Fibroblast of skin of left biceps (primary cell): ENCODE measurements at places on chromosomes 4 and X.

GRCh38 chrX:96314985-96315384, 369.7 kb upstream of the DIAPH2 start:
- no peak for DNase-seq

DNA sequence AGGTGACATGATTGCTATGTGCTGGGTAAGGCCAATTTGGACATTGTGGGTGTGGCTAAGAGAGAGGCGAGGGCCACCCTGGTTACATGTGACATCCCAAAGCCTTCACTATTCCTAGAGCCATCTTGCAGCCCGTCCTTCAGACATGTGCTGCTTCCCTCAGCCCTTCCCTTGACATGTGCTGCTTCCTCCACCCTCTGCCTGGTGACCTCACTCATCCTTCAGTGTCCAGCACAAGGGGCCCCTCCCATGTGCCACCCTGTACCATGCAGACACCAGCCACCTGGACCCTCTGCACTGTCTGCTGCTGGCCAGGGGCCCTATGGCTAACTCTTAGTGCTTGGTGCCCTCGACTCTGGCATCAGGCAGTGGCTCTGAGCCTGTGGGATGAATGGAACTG, 27.4 kb downstream of the ADRA2C start:
- DNase-seq: no peak

GRCh38 chr4:154441982-154442381, 49.6 kb downstream of the DCHS2 start:
- DNase-seq: no peak

- DNase-seq: no peak
Observed at GRCh38 chr4:14679906-14680305, 322.4 kb upstream of the CPEB2 start.

GRCh38 chrX:7127056-7127455, 20.5 kb upstream of the STS start:
- DNase-seq: no peak

DNA sequence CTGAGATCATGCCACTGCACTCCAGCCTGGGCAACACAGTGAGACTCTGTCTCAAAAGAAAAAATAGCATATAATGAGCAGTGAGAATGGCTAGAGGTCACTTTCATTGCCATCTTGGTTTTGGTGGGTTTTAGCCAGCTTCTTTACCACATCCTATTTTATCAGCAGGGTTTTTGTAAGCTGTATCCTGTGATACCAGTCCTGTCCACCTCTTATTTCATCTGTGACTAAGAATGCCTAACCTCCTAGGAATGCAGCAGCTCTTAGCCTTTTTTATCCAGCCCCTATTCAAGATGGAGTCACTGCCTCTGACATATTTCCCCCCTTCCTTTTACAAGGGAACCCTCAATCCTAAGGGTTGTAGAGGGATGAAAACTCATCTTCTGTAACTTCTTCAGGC, 26.1 kb upstream of the IGFBP7 start:
- no peak for DNase-seq

DNA sequence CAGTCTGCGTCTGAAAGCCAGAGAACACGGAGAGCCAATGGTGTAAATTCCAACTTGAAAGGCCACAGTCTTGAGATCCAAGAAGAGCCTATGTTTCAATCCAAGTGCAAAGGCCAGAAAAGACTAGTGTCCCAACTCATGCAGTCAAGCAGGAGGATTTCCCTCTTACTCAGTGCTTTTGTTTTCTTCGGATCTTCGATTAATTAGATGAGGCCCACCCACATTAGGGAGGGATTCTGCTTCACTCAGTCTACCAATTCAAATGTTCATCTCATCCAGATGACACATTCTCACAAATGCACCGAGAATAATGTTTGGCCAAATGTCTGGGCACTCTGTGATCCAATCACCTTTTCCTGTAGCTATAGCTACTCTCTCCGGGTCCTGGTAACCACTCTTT, 91.5 kb upstream of the S100G start:
- no peak for DNase-seq

DNA sequence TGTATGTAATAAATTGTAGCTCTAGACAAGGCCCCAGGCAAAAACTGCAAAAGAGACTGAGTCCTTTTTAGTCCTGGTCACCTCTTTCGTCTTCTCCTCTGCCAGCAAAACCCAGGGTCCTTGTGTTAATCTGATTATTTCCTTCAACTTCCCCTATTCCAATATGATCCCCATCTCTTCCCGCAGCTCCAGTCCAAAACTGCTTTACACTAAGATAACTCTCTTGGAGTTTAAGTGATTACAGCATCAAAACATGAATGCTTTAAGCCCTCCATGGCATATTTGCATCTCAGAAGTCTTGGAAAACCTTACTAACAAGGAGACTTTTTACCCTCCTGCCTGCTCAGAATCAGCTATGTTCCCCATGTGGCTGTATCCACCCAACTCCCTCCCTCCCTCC, 59.3 kb downstream of the MAGEA1 start:
- no peak for DNase-seq

DNA sequence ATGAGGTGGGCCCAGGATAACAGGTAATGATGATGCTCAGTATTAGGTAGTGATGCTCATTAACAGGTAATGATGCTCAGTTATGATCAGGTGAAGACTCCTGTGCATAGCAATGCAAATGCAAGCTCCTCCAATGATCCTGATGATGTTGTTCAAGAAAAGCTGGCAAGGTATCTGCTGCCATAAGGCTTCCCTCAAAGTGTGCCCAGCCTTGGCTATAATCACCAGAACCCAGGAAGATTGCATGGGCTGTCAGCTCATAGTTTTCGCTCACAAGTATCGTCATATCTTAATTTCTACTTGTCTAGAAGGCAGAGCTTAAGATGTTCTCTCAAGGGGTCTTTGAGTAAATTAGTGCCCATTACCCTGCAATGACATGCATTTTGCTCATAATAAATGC, 366.2 kb upstream of the CLNK start:
- no peak for DNase-seq

DNA sequence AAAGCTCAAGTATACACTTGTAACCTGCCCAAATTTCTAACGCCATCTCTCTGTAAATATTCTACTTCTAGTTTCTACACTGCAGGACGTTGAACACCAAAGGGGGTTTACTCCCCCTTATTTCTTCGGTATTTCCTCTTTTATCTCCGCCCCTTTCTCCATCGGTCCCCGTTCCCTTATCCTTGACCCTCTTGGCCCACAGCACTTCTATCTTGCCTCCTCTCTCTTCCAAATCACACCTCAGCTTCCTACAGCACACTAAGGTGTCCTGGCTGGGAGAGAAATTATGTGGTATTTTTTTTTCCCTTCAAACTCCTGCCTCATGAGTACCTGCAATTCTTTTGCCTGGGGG, 715 bp downstream of the ZMAT1 start:
- no peak for DNase-seq

- no peak for DNase-seq
Observed at GRCh38 chrX:41759817-41760216, 35.8 kb downstream of the GPR82 start.

GRCh38 chr4:125316791-125317524, 2.2 kb downstream of the FAT4 start:
- no peak for DNase-seq

- DNase-seq: no peak
Observed at GRCh38 chr4:147425019-147425418, 55.9 kb upstream of the EDNRA start.

DNA sequence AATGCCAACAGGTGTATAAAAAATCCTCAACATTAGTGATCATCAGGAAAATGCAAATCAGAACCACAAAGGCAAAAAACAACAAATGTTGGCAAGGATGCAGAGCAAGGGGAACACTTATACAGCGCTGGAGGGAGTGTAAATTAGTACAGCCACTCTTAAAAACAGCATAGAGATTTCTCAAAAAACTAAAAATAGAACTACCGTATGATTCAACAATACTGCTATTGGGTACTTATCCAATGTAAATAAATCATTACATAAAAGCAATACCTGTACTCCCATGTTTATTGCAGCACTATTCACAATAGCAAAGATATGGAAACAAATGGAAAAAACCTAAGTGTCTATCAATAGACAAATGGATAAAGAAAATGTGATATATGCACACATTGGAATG, 171.3 kb downstream of the SLC7A11 start:
- DNase-seq: no peak

DNA sequence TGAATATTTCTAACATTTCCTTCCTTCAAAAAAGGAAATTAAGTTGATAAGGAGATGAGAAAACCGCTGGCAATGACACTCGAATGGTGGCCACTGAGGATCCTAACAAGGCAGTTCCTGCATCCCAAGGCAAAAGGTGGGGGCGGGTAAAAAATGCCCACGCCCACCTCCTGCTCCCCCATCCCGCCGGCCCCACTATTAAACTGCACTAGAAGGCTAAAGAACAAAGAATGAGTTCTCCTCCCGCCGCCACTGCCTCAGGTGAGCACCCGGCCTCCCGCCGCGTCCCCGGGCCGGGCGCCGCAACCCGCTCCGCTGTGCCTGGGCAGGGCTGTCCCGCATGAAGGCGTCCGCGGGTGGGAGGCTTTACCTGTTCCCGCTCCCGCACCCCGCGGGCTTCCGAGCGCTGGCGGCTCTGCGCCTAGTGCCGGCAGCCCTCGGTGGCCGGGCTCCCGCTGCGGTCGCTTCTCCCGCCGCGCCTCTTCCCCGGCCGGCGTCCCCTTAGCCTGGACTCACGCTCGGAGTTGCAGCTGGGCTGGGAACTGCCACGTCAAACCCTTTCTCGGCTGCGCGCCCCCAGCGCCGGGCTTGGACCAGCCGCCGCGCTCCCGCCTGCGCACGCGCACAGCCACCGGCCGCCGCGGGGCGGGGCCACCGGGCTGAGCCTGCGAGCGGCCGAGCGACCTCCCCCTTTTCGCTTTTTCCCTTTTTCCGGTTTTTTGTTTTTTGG, at the start of gene SEC24D:
Gene SEC24D, minus strand, starts transcription at position 556 of the 730 bp plus-strand sequence. CDS start 2,430 bp downstream, outside the sequence.
- peak; percentile 66 for DNase-seq

DNA sequence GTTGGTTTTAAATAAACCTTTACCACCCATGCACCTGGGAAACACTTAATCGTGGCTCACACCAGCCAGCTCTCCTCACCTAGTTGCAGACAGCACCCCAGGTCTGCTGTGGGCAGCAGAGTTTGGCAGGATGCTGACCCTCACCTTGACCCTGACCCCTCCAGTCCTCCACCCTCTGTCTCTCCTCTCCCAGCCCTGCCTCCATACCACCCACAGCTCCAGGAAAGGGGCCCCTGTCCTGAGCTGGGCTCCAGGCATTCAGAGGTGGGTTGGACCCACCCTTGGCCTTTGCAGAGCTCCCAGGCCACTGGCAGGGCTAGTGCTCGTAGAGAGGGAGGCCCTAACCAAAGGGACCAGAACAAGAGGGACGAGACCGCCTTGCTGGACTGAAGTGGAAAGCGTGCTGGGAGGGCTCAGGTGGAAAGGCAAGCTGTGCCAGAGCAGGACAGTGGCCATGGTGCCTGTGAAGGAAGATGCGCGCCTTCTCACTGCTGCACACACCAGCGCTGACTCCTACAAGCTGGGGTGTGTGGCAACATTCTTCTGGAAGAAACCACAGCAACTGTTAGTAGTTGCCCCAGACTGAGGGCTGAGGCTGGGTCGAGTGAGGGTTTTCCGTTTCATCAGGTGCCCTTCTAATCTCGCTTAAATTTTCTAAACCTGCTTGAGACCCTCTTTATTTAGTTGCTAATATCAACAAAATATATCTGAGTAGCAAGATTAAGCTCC, 10.7 kb upstream of the S100P start:
- no peak for DNase-seq

- no peak for DNase-seq
Observed at GRCh38 chrX:37802028-37802427, 22.2 kb downstream of the CYBB start.

DNA sequence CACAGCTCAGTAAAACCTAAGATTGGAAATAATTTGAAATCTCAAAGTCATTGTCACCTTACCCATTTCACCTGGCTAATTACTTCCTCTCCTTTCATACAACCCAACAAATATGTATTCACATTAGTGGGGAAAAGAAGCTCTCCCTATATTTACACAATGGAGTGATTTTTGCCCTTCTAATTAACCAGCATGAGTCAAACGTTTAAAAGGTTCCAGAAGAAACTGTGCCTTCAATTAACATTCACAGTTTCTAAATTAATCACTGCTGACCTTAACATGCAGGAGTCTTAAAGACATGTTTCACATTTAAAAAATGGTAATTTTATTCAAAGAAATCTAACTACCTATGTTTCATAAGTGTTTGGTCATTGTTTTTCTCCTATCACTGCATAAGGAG, 254.6 kb downstream of the CBLL2 start:
- DNase-seq: no peak

DNA sequence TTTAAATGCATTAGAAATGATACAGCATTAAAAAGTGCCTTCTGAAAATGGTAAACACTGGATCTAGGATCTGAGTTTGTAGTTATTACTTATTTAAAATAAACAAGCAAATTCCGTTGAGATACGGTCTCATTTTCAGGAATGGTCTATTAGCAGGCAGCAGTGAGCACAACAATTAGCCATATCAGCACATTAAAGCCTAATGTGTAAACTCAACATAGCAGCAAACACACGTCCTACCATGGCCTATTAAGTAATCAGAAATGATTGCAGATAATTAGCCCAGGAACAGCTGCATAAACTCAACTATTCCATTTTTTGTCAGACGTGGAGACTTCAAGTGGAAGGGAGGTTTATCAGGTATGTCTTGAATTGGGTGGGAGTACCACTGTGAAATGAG, 61.8 kb downstream of the NEIL3 start:
- DNase-seq: no peak

GRCh38 chrX:148372925-148373324, 127.5 kb upstream of the AFF2 start:
- no peak for DNase-seq

DNA sequence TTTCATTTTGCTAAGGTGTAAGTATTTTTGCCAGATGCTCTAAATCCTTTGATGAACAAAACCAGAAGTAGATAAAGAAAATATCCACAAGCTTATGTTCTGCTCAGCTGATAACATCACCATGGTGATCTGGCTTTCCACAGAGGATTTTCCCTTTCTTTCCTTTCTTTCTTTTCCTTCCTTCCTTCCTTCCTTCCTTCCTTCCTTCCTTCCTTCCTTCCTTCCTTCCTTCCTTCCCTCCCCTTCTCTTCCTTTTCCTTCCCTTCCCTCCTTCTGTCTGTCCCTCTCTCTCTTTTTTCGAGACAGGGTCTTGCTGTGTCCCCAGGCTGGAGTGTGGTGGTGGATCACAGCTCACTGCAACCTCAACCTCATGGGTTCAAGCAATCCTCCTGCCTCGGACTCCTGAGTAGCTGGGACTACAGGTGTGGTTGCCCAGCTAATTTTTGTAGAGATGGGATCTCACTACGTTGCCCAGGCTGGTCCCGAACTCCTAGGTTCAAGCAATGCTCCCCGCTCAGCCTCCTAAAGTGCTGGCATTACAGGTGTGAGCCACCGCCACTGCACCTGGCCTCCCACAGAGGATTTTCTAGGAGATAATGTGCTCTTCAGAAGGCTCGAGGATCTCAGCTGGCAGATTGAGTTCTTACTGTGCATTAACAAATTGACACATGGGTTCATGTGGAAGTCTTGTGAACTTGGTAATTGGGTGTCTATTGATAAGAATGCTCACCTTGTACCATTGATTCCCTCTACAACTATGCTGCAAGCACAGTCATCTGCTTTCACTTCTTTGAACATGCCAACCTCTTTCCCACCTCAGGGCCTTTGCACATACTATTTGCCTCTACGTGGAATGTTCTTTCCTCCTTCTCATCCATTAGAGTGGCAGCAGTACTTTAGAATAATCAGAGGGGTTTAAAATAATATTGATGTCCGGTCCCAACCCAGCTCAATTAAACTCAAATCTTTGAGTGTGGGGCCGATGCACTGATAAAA, 1.4 kb upstream of the RHOH start:
- DNase-seq: no peak

- no peak for DNase-seq
Observed at GRCh38 chr4:152937336-152938236, 1.5 kb downstream of the FHDC1 start.

- no peak for DNase-seq
Observed at GRCh38 chr4:3701271-3701734, 64.9 kb upstream of the ADRA2C start.
